EL (cell line): ENCODE measurements at places on chromosomes 1 and 21.

DNA sequence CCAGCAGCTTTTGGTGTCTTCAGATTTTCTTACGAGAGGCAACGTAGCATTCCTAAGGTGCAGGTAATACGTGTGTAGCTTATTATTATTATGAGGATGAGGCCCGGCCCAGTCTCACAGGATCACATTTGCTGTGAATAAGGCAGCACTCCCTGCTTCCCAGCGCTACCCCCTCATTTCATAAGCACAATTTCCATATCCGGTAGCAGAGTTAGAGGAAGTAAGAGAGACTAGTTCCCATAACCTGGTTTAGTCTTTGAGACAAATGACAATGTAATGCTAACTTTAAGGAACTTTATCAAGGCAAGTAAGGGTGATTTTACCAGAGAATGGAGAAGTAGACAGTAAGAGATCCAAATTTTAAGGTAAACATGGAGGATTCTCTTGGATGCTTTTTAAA, 14.6 kb upstream of the LMO4 start:
- DNase-seq: no peak

DNA sequence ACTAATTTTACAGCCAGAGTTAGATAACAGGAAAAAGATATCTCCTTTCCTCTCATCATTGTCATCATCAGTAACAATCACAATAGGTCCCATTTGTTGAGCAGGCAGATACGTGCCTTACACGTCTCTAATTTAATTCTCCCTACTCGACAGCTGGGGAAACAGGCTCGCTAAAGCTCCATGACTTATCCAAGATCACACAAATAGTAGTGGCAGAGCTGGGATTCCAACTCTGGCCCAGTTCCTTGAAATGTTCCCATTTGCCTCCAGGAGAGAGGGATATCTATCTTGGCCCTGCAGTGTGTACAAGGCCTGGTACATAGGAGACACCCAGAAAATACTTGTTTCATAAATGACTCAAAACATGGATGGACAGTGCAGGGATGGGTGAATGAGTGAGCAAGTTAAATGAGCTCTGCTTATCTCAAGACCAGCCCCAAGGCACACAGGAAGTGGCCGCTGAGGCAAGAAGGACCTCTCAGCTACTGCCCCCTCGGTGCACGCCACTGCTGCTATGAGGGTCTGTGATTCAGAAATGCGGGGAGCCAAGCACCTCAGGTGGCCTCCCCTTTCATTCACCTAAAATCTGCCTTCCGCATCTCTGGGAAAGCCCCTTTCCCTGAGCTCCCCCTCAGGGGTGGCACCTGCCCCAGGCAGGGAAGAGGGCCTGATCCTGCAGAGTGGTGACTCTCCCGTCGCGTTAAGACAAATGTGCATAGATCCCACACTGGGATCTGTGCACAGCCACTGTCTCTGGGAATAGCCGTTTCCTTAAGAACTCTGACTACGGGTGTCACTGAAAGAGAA, 3.6 kb downstream of the KCNN3 start:
- DNase-seq: peak; percentile 61

- no peak for DNase-seq
Observed at GRCh38 chr1:34199927-34200326, 23.2 kb downstream of the C1orf94 start.

DNA sequence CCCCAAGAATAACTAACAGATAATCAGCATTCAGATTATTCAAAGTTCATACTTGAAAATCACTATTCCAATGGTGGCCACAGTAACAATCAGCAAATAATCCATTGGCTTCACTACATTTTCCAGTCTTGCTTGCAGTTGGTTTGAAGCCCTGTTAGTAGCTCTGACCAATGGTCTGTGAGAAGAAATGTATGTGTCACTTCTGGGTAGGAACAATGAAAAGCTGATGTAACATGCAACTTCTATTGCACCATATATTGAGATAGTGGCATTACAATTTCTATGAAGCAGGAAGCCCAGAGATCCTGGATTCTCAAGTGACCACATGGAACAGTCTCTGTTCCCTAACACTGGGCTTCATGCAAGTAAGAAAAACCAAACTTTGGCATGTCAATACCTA, 250.9 kb upstream of the DAB1 start:
- DNase-seq: no peak

DNA sequence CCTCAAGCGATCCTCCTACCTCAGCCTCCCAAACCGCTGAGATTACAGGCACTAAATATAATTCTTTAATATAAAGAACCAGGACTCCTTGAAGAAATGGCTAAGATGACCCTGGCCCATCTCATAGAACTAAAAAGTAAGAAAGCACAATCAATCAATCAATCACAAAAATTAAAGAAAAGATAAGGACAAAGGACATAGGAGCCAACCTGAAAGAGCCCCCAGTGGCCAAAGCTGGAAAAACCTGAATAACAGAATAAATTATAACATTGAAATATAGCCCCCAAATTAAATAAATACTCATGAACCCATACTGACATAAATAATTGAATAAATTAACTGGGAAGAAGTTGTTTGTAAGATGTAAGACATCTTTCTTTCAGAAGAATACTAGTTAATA, 8.9 kb downstream of the NUP210L start:
- DNase-seq: no peak

DNA sequence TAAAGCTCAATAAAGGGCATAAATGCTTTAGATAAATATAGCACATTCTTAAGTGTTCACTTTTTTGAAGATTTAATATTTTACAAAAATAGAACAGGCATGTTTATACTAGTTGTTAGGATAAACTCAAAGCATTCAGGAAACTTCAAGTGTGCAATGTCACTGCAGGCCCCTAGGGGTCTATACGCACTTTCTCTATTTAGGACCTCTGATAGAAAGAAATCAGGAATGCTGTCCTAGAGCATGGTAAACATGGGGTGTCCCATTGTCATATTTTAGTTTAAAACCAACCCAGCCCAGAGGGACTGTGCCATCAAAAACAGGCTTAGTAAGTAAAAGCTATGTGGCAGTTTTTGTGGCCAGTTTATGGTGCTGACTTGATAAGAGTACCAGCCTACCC, 102.2 kb downstream of the BARHL2 start:
- peak; percentile 2 for DNase-seq

DNA sequence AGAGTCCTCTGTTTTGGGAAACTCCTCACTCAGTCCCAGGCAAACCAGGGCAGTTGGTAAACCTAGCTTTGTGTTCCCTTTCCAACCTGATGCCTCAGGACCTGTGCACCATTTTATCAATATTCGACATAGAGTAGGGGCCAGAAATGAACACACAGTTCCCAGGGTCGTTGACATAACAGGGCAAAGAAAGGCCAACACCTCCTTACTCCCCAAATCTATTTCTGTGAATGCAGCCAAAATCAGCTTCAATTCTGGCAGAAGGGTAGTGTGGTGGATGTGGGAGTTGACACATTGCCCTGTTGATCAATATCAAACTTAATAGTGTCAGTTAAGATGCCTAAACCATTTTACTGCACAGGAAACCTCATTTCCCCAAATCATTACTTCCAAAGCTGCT, 104.6 kb upstream of the SPATA6 start:
- no peak for DNase-seq

DNA sequence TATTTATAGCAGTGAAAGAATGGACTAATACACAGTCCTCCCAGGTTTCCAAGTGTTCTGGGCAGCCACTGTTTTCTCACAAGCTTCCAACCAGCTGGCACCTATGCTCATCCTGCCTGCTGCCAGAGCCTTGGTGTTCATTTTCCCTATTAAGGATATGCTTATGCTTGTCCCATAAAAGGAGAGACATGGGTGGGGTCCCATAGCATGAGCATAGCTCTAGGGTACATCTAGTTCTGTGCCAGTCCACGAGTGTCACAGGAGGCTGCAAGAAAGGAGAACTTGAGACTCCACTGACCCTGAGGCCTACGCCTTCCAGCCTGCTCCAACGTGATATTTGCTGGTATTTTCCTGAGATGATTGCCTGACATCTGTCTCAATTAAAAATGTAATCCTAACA, 192.4 kb upstream of the PTGFR start:
- DNase-seq: no peak

DNA sequence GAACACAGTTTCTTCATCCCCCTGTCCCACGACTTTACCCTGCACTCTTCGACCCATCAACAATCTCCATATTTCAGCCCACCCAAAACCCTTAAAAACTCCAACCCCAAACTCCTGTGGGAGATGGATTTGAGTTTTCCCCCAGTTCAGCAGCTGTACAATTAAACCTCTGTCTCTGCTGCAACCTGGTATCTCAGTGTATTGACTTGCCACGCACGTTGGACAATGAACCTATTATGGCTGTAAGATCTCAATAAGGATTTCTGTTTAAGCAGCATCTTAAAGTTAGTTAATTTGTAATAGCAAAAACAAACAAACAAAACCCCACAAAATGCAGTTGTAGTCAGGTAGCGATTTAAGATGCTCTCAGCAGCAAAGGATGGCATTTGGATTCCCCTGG, 119.1 kb downstream of the TGFBR3 start:
- DNase-seq: no peak

GRCh38 chr1:192817246-192817645, 8.4 kb downstream of the RGS2 start:
- DNase-seq: no peak

DNA sequence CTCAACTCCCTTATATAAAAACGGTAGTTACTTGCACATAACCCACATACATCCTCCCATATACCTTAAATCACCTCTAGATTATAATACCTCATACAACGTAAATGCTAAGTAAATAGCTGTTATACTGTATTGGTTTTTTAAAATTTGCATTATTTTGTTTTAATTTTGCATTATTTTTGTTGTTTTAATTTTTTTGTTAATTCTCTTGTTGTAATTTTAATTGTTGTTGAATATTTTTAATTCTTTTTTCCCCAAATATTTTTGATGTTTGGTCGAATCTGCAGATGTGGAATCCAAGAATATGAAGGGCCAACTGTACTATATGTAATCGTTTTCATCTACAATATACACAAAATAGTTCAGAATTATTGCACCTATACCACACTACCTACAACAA, 23.5 kb upstream of the ACTA1 start:
- no peak for DNase-seq

DNA sequence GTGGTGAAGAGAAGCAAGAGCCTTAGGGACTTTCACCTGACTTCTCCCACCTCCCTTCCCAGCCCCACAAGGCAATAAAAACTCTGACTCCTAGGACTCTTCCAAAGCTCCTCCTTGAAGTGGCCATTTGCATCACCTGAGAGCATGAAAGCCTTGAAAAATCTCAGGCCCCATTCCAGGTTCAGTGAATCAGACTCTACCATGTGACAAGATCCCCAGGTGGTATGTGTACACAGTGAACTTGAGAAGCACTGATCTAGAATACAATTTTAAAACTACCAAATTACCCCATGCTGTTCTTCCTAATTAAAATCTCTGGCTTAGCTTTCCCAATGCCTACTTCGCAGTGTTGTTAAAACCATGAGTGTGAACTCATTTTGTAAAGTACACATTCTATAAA, 195.1 kb upstream of the SAMSN1 start:
- no peak for DNase-seq

GRCh38 chr1:169392406-169392805, 24.4 kb downstream of the BLZF1 start:
- DNase-seq: no peak

- DNase-seq: peak; percentile 8
Observed at GRCh38 chr21:17708522-17709265, 96.0 kb upstream of the BTG3 start.

GRCh38 chr21:14097881-14098499, 112.8 kb downstream of the LIPI start:
- no peak for DNase-seq

DNA sequence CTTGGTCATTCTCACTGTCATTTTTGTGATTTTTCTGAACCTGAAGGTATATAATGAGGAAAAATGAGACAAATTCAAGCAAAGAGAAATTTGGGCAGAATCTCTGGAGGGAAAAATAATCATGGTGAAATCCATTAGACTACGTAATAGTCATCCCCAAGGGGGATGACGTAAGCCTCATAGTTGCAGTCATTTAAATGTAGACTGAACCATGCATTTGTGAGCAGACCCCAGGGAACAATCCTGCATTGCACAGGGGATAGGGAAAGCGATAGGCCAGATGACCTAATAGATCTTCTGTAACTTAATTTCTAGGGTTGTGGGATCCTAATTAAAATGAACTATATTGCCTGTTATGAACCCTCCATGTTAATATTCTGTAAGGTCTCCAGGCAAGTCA, 167.4 kb upstream of the C1orf21 start:
- DNase-seq: no peak

DNA sequence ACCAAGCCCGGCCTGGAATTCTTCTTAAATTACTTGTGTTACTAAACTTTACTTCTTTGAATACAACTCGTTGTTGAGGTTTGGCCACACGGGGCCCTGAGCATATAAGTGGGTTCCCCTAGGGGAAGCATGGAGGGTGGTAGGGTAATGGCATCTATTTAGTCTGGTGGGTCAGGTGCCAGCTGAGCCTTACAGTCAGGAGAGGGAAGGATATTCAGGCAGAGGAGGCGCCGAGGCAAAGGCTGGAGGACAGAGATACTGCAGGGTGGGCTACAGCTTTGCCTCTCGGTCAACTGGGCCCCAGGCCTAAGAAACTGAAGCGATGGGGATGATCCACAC, 424 bp upstream of the NECAP2 start:
- DNase-seq: no peak

- no peak for DNase-seq
Observed at GRCh38 chr1:20376171-20376570, 85.5 kb downstream of the VWA5B1 start.

DNA sequence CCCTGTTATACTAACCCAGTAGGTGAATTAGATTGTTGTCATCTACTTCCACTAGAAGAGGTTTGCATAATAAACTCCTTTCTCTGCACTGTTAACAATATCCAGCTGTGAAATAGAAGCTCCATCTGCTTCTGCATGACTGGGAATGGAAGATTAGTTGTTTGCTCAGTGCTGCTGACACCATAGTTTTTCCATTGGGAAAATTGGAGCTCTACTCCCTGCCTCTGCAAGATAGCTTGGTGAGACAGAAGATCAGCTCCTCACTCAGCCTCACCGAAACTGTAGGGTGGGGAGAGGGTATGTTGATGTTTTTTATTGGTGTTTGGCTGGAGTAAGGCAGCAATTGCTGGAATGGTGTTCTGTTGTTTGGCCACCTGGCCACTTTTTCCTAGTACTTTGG, 331.6 kb upstream of the ADAMTS5 start:
- no peak for DNase-seq

DNA sequence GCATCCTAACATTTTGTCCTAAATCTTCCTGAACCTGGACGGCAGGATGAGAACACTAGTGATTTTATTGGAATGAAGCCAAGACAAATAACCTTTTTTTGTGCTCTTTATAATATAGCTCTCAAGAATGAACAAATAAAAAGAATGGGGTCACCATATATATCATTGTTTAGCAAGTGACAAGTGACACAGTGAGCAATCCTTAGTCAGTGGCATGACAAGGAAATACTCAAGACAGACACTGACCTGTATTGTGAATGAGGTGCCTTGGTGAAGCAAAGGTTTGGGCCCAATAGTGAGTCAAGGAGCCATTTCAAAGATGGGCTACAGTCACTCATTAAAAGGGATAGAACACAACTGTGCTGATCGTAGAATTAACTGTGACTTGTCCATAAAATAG, 35.7 kb downstream of the PTGFR start:
- DNase-seq: no peak

DNA sequence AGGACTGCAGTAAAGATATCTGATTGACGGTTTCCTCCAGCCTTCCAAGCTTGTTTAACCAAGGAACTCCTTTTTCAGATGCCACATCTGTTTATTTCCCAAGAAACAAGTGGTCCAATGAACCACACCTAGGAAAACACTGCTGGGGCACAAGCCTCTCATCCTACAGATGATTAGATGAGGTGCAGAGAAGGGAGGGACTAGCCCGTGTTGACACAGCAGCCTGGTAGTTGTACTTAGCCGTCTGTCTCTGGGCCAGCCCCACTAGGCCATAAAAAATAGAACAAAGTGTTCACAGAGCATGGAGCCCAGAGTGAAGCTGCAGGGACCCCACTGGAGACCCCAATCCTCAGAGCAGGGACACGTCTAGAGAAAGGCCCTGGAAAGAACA, 32.1 kb downstream of the LRP8 start:
- DNase-seq: no peak
